ENCODE measurements at places on chromosomes 6 and 20.

GRCh38 chr6:3175715-3176402, 18.5 kb upstream of the TUBB2A start:
- no peak for DNase-seq

GRCh38 chr6:13250703-13251102, 77.6 kb downstream of the TBC1D7 start:
- no peak for DNase-seq

- DNase-seq: no peak
These were observed 4.8 kb downstream of the TTBK1 start for GRCh38 chr6:43248101-43248500.

- no peak for DNase-seq
These were observed 1.2 kb upstream of the ACAT2 start for GRCh38 chr6:159760602-159761057.

DNA sequence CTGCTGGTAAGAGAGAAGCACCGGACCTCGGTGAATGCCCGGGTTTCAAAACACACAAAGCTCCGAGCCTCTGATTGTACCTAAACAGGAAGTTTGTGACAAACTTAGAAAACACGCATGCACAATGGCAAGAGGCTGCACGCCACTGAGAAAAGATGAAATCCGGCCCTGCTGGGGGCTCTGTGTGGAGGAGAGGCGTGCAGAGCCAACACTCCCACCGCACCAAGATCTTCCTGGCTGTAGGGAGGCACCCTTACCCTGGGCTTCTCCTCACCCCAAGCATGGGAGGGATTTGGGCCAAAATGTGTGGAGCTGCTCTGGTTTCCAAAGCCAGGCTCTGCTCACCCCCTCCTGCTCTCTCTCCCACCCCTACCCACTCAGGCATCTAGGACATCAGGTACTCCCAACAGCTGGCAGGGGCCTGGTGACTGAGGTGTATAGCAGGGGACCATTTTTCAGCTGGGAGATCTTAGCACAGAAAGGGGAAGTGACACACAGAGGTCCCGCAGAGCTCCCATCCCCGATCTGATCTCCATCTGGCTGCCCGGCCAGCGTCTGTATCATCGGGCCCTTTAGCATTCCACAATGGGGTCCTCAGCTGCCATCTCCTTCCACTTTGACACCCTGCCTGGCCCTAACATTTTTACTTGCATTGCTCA, 84.2 kb downstream of the TRERF1 start:
- no peak for DNase-seq

GRCh38 chr6:63352069-63352543, 32.3 kb upstream of the LGSN start:
- DNase-seq: no peak

DNA sequence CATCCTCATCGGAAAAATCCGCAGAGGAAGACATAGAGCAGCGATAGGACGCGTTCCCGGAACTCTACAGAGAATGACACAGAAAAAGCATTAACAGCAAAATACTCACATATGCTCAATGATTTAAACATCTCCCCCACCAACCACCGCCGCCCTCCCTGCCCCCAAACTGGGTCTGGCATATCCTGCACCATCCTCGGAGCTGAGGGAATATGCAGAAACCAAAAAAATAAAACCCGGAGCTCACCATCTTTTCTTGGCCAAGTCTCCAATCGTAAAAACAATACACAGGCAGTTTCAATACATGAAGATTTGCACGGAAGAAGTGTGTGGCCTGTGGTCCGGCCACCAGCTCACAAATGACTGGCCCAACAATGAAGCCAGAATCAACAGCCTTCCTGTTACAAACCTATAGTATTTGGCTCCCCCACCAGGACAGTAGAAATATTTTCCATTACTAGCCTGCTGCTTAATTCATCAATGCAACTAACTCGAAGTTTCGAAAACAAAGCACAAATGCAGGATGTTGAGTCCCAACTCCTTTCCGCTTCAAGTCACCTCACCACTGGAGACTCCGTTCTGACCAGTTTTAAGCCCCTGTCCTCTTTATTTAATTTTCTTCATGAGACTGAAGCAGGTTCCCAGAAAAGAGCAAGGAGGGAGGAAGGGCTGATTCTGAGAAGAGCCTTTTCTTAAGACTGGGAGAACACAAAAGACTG, 103.2 kb upstream of the BEND6 start:
- no peak for DNase-seq

DNA sequence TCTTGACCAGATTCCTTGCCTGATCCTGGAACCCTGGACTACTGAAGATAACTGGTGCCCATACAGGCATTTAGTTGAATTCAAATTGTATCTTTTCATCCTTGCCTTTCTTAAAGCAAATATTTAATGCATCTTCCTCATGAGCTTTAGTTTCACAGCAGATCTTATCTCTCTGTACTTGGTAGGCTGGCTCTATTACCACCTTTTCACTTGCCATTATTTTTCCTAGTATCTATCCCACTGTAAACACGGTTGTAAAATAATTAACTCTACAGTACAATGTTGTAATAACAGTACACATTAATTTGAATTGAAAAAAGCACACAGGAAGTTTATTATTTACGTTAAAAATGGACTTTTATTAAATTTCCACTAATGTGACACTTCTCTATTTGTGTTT, 1286.9 kb downstream of the GRIK2 start:
- DNase-seq: no peak

GRCh38 chr6:82437701-82438100, 74.1 kb downstream of the TPBG start:
- no peak for DNase-seq

- DNase-seq: no peak
These were observed 68.5 kb upstream of the PTGIS start for GRCh38 chr20:49636447-49636846.

DNA sequence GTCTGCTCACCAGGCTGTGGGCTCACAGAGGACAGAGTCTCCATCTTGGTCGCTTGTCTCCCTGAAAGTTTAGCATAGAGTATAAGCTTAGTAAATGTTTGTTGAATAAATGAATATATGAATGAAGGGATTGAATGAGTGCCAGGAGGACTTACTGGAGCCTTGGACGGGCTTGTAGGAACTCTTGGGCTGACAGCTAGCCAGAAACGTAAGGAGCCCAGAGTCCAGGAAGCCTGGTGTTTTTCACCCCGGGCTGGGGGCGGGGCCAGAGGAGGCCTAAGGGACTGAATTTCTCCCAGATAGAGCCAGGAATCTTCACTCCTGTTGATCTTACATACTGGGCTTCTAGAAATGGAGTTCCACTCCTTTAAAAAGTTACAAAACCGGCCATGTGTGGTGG, 68.5 kb upstream of the SRSF6 start:
- no peak for DNase-seq

GRCh38 chr20:46229478-46230105, 78.7 kb downstream of the CDH22 start:
- DNase-seq: no peak

- DNase-seq: no peak
These were observed 44.6 kb upstream of the AGPAT4 start for GRCh38 chr6:161318456-161318855.

GRCh38 chr20:56683077-56683865, 54.2 kb downstream of the TFAP2C start:
- no peak for DNase-seq

DNA sequence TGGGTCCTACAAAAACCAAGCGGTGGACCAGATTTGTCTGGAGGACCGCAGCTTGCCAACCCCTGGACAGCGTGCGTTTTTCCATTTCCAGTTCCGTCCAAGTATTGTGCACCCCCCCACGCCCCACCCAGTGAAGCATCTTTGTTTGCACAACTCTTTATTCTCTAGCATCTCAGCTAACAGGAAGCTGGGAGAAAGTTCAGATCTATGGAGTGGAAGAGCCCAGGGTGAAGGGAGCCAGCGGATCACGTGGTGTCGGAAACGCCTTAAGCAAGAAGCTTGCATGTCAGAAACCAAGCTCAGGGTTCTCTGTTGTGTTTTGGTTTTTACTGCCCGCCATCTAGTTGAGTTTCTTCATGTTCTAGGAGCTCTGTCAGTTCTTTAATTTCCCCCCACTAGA, 29.9 kb downstream of the ARID1B start:
- no peak for DNase-seq

GRCh38 chr6:133969285-133969920, 16.4 kb downstream of the TBPL1 start:
- no peak for DNase-seq

GRCh38 chr6:17688481-17688880, 18.2 kb downstream of the NUP153 start:
- DNase-seq: no peak

GRCh38 chr20:11153819-11154218, 480.0 kb upstream of the JAG1 start:
- DNase-seq: no peak

DNA sequence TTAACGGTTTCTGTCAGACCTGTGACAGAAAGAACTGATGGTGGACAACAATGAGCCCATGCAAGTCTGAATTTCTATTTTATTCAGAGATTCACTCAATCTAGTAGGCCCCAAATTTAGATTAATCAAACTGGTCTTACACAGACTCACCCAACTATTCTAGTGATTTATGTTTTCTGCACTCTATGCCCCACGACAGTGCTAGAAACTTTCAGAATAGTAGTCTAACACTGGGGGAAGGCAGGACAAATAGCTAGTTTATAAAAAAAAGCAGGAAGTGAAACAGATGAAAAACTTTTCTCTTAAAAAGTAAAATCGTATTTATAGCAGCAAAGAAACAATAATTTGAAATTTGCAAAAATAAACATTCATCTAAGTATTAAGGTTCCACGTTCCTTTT, 5.0 kb downstream of the TCP11 start:
- DNase-seq: no peak

- DNase-seq: no peak
These were observed 229.2 kb downstream of the COL12A1 start for GRCh38 chr6:74976701-74977100.

GRCh38 chr20:56875052-56875659, 246.1 kb downstream of the TFAP2C start:
- DNase-seq: no peak

GRCh38 chr6:113457751-113458150, 399.4 kb upstream of the MARCKS start:
- DNase-seq: no peak

DNA sequence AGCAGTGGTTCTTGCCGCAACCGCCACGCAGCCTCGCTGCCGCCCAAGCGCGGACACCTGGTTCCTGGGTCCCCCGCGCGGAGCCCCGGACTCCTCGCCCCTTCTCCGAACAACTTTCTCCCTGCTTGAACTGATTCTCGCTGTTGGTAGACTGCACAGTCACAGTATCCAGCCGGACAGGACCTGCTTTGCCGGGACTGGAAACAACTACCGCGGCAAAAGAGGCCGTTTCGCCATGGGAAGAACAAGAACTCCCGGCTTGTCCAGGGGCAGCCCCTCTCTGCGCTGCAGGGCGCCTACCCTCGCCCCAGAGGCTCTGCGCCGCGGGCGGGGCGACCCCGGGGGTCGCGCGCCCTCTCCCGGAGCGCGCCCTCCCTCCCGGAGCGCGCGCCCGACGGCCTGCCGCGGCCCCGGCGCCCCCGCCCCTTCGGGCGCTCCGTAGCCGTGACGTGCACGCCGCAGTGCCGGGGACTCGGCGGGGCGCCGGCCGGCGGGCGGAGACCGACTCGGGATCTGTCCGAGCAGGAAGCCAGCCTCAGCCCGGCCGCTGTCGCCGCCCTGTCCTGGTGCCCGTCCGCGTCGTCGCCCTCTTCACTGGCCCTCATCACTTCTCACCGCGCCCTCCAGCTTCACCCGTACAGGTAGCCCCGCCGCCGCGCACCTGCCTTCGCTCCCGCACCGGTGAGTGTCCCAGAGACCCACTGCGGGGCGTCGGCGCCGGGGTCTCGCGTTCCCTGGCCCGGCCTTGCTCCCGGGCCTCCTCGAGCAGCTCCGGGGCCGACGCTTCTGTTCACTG, at the start of gene MYO6:
Gene MYO6 (plus strand): TSS at position 497 of the 796 bp plus-strand sequence. CDS start 68,309 bp downstream, outside the sequence.
- DNase-seq: peak; percentile 7

DNA sequence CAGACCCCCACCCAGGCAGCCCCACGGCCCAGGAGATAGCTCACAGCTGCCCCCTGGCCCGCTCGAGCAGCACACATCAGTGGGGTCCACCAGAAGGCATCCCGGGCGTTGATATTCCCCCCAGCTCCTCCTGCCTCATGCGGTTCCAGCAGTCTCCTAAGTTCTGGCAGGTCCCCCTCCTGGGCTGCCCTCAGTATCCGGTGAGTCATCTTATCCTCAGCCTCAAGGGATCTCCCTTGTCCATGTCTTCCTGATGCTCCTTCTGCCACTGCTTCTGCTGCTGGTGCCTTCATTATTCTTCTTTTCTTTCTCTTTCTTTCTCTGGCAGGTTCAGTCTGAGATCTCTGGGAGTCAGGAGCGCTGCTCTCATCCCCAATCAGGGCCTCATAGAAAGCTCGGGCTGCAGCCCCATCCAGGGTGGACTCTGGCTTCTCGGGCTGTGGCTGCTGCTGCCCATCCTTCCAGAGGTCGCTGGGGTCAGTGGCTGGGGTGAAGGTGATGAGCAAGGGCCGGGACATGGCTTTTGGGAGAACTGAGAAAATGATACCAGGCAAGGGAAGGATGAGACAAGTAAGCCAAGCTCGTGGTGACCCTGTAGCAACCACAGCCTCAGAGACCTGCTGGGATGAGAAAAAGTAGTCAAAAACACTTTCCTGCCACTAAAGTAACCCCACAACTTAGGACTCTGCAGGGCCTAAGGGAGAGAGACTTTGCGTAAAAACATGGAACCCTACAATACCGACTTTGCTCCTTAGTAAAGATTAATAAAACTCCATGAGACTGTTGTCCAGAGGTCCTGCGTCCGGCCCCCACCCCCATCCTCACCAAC, 622 bp downstream of the GPANK1 start:
- DNase-seq: no peak

DNA sequence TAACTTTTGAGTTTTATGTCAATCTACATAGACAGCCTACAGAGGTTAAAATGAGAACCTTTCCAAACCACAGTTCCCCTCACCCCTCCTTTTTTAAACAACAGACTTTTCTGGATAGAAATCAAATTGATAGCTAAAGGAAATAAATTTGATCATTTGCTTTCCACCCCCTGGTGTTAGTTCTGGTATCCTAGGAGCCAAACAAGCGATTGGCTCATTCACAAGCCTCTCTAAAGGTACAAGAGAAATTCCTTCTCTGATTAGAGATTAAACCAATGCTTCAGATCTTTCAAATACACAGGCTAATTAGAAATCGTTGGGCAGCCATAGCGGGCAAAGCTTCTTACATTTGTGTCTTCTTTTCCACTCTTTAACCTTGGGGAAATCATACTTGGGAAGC, 232.3 kb downstream of the TBC1D7 start:
- DNase-seq: no peak

DNA sequence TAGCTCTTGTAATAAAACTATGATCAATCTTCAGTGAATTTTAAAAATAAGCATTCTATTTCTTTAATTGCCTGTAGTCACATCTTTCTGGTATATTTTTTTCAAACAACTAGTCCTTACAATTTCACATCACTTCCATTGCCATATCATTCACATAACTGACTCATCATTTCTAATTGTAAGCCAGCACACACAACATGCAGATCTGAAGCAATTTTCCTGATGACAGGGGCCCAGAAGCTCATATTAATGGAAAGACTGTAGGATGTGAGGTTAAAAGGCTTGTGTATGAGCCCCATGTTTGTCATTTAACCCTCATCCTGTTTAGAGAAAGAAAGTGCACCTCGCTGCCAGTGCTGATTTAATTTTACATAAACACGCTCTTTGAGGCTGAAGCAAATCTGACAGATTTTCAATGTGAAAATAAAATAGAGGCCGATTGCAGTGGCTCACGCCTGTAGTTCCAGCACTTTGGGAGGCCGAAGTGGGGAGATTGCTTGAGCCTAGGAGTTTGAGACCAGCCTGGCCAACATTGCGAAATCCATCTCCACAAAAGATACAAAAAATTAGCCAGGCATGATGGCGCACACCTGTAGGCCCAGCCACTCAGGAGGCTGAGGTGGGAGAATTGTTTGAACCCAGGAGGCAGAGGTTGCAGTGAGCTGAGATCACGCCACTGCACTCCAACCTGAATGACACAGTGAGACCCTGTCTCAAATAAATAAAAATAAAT, 40.1 kb upstream of the LTV1 start:
- DNase-seq: no peak
